ENCODE measurements at places on chromosomes 1 and 21.

GRCh38 chr1:7410156-7410555 is 360.9 kb upstream of the VAMP3 start:
- no peak for DNase-seq

- peak; percentile 46 for DNase-seq
These were observed 33.9 kb upstream of the ASPM start for GRCh38 chr1:197180252-197180878.

DNA sequence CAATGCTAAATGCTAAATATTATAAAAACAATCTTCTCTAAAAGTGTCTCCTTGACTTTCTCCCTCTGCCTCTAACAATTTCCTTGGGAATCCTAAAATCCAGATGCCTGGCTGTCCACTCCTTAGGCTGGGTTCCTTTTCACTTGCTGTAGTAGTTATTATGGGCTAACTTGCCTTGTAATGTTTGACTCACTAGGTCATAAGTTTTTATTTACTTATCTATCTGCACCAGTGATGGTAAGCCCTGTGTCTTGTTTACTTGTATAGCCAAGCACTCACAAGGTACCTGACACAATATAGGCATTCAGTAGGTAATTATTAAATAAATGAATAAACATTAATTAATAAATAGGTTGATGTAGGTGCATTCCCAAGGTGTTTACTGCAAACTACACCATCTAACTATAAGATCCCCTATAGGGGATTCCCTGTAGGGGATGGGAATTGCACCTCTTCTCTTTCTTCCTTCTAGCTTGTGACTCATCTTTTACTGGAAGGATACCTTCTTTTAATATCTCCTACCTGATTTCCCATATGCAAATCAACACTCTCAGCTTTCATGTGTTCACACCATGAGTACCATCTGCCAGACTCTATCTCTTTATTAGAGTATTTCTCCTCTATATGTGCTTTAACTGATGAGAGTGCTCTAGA is 14.7 kb upstream of the CHIA start:
- DNase-seq = no peak

DNA sequence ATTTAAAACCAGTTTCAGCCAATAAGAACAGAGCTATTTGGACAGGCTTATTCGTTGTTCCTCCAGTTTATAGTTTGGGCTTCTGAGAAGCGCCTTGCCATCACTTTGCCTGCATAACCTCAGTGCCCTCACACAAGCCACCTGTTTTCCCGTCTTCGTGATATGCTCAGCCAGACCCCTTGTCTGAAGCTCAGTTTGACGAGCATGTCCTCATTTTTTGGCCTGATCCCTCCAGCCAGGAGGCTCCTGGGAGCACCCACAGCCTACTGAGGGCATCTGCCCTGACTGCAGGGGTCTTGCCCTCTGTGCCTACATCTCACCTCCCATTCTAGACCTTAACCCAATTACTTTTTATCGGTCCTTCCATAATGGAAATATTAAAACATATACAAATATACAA is 95.3 kb downstream of the ADARB1 start:
- DNase-seq = no peak

DNA sequence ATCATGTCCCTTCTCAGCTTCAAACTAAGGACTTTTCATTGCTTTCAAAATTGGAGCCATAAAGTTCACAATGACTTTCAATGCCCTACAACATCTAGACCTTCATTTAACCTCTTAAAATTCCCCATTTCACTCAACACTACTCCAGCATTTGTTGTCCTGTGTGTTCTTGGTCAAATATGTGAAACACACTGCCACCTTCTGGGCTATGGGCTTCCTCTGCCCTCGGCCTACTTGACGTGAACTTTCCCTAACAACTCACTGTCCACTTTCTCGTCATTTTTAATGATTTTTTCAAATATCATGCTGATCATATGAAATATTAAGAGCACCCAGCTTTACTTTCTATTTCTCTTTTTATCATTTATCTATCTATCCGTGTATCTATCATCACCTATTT is 2018.4 kb downstream of the NCAM2 start:
- DNase-seq = no peak

- no peak for DNase-seq
These were observed 970.7 kb downstream of the KCNT2 start for GRCh38 chr1:195637539-195637938.
